CD4-positive, alpha-beta T cell treated with Interleukin-6 at 100 ng/mL for 8 hours (primary cell): ENCODE measurements at places on chromosomes 1 and 21.
A peak's percentile ranks its signal among the peaks of the same experiment; 100 is the strongest.

DNA sequence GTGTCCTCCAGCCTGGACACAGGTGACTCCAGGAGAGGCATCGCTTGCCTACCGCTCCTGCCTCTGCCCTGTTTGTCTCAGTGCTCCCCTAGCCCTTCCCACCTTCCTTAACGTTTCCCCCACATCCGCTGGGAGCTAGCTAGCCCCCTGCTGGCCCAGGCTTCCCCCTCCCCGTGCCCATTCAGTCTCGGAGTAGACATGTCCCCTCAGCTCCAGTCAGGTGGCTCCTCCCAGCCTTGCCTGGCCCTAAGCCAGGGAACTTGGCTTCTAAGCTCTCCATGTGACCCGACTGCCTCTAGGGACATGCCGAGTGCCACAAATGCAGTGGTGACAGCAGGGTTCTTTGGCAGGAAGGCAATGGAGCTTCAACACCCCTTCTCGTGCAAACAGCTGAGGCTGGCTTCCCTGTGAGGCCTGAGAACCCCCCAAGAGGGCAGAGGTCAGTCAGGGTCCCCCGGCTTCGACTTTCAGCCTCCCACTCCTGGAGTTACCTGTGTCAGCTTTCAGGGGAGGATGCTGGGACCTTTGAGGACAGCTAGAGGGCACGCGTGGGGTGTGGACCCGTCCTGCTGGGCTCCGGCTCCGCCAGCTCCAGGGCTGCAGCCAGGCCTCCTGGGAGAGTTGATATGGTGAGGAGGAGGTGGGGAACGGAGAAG lies 16.2 kb downstream of the DRAXIN start:
- DNase-seq, result no peak

GRCh38 chr1:27342391-27342777 lies 562 bp downstream of the SYTL1 start:
- peak; percentile 51 for DNase-seq

GRCh38 chr21:38287476-38287875 lies 30.7 kb downstream of the KCNJ15 start:
- no peak for DNase-seq

GRCh38 chr1:6948861-6949260 lies 163.6 kb downstream of the CAMTA1 start:
- no peak for DNase-seq

DNA sequence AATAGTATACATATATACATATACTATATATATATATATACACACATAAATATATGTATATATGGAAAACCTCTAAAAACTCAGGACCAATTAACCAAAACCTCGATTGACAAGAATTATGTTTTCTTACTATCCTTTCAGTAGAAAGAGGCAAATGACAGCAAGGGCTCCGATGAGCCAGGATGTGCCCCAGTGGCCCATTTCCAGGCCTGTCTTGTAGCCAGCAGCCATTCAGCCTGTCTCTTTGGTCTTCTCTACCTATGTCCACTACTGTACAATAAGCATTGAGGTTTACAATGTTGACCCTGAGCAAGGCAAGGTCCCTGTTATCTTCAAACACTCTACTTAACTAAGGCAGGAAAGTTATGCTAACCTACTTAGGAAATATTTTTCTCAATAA lies 9.8 kb downstream of the KCNA2 start:
- DNase-seq, result no peak

DNA sequence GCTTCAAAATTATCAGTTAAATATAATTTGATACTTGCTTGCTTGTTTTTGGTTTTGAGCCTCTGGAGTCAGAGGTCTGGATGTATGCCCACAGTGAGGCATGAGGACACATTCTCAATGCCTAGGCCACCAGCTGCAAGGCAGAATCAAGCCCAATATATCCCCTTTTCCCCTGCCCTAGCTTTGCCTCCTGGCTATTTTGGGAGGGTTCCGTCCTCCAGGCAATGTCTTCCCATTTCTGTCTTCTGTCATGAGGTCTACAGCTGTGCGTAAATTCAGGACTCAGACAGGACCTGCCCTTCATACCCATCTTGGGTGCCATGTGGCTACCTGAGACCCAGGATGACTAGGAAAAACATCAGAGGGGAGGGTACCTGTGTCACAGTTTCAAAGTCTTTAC lies 19.2 kb downstream of the NRDC start:
- no peak for DNase-seq

- DNase-seq, result no peak
Measured at GRCh38 chr1:115882913-115883902, 42.3 kb upstream of the NHLH2 start.

GRCh38 chr1:234686035-234686434 lies 76.1 kb upstream of the IRF2BP2 start:
- no peak for DNase-seq

- no peak for DNase-seq
Measured at GRCh38 chr1:204267191-204267601, 53.4 kb upstream of the GOLT1A start.

DNA sequence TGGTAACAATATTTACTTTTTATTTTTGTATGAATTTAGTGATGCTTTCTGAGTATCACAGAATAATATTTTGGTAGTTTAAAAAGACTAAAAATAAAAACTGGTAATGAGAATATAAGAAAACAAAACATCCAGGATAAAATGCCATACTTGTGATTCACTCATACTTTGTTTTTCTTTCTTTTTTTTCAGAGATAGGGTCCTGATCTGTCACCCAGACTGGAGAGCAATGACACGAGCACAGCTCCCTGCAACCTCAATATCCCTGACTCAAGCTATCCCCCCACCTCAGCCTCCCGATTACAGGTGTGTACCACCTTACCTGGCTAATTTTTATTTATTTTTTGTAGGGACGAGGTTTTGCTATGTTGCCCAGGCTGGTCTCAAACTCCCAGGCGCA lies 64.2 kb upstream of the ADAM30 start:
- DNase-seq, result no peak
